ENCODE measurements at places on chromosomes 7 and 10. TPM values are rescaled to one million over a fixed set of nuclear protein-coding genes. Genes with fewer than 3 reads are reported as not detected.

Gene THSD7A
- total RNA-seq: 0.94 TPM

Gene GRID1
- total RNA-seq: 0.12 TPM

Gene HMX2
- not detected for total RNA-seq

Gene MARVELD1
- 42.2 TPM for total RNA-seq

Gene COL1A2
- 7,512 TPM for total RNA-seq

Gene UNCX
- total RNA-seq: not detected

Gene CRHR2
- total RNA-seq: not detected

Gene ZNF786
- total RNA-seq: 5.2 TPM

Gene AFAP1L2
- total RNA-seq: 3.1 TPM

Gene HOXA2
- not detected for total RNA-seq

Gene GFRA1
- 0.68 TPM for total RNA-seq

Gene BICC1
- 105 TPM for total RNA-seq

Gene ANKRD26
- total RNA-seq: 9.6 TPM

Gene WDR86
- total RNA-seq: 2.4 TPM

Gene IFIT5
- 13.9 TPM for total RNA-seq

Gene GPR15LG
- total RNA-seq: not detected

Gene KCNIP2
- 0.94 TPM for total RNA-seq

Gene SUGCT
- 4.3 TPM for total RNA-seq

Gene ENTPD7
- 6.6 TPM for total RNA-seq

Data from cardiac ventricle fibroblast (primary cell).